CD8-positive, alpha-beta memory T cell (primary cell): ENCODE measurements at places on chromosomes 3 and 15.
A peak's percentile ranks its signal among the peaks of the same experiment; 100 is the strongest.

GRCh38 chr3:113600418-113601182 is 68.2 kb downstream of the SIDT1 start:
- no peak for DNase-seq

GRCh38 chr3:65252266-65252665 is 564.5 kb upstream of the ADAMTS9 start:
- DNase-seq = no peak

- DNase-seq = peak; percentile 0
These were observed 31.7 kb downstream of the PSTPIP1 start for GRCh38 chr15:77026501-77027110.

DNA sequence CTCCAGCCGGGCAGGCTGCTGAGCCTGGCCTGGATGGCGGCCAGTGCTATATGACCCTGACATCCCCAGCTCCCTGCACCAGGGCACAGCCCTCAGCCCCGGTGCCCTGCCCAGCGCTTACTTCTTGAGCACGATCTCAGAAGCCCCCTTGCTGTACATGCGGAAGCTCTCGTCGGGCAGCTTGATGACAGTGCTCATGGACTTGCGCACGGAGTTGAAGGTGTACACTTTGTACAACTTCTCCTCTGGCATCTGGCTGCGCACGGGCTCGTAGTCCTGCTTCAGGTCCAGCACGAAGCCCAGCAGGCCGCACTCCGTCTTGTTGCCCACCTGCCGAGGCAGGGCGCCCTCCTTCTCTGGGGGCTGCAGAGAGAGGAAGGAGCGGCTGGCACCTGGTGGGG is 38.8 kb upstream of the SEC13 start:
- DNase-seq = no peak

DNA sequence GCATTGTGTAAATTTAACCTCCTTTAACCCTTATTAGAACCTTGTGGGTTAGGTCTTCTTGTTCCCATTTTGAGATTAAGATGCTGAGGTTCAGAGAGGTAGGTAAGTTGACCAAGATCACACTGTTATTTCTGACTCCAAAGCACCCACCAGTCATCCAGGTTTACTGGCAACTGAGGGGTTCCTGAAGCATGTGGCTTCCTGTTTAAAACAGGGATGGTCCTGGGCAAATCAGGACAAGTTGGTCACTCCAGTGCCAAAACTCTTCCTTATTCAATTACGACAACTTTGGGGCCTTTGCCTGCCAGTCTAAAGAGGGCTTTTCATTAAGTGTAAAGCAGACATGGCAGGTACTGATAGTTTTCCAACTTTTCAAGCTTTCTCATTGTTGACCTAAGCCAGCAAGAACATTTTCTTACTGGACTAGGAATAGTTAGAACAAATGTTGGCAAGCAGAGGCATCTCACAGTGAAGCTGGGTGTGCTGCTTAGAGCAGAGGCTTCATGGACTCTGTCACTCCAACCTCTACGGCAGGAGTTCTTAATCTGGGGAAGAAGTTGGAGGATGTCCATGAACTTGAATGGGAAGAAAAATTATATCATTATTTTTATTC is 149.4 kb upstream of the ADAMTS9 start:
- DNase-seq = no peak

- no peak for DNase-seq
These were observed 95.6 kb upstream of the TJP1 start for GRCh38 chr15:29917600-29918597.

DNA sequence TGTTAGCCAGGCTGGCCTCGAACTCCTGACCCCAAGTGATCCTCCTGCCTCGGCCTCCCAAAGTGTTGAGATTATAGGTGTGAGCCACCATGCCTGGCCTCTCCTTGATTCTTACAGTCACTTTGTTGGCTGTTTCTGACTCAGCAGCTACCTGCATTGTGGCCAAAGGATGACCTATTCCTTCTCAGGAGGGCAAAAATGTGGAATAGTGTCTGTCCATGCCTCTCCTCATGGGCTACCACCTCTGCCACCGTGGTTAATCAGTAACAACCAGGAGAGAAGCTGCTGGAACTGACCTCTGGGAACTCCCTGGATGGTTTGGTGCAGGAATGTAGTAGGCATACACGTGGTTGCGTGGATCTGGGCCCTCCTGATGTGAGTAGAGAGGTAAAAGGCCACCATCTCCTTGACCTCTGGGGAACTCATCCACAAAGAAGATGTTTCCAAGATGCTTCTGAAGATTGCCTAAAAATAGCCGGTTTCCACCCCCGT is 63.3 kb downstream of the FLNB start:
- no peak for DNase-seq

GRCh38 chr15:69400850-69401249 is 13.3 kb upstream of the KIF23 start:
- no peak for DNase-seq

GRCh38 chr3:108598375-108598774 is 8.9 kb downstream of the DZIP3 start:
- DNase-seq = no peak

DNA sequence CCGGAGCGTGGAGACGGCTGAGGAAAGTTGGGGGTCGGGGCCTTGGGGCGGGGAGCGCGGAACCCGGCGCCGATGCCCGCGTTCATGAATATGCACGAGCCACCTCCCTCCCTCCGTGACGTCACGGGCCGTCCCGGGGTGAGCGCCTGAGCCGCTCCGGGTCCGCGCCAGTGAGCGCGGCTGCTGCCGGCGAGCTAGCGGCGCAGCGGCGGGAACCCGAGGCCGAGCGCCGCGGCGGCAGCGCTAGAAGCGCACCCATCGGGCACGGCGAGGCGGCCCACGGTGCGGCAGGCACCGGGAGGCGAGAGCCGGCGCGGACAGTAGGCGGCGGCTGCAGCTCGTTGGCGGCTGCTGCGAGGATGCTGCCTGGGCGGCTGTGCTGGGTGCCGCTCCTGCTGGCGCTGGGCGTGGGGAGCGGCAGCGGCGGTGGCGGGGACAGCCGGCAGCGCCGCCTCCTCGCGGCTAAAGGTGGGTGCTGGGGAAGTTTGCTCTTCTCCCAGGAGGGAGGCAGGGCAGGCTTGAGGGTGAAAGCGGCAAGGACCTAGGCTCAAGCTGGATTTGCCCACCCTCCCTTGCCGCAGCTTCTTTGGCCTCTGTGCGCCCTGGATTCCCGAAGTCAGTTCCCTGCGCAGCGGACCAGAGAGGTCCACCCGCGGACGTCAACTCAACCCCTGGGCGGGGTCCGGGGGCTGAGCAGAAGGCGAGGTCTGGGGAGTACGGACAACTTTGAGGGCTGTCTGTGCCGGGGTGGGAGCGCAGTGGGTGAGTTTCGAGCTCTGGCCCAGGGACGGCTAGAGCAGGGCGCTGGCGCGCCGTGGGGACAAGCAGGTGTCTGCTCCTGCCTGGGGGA is at the start of gene CLSTN2:
CLSTN2 (plus strand) TSS at position 170 of the 850 bp plus-strand sequence.
- no peak for DNase-seq

DNA sequence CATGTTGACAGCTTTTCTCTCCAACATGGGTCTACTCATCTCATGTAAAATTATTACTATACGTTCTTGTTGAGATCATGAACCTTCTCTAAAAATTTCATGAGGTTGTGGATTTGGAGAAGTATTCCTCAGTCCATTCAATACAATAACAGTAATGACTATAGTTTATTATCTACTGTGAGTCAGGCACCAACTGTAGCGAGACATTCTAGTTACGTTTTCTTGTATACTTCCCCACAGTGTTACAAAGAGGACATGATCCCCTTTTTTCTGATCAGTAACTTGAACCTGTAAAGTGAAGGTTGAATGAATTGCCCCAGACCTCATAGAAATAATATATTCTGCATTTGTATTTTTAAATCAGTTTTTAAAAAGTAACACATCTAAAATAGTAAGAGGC is 76.4 kb downstream of the AKAP13 start:
- DNase-seq = no peak

DNA sequence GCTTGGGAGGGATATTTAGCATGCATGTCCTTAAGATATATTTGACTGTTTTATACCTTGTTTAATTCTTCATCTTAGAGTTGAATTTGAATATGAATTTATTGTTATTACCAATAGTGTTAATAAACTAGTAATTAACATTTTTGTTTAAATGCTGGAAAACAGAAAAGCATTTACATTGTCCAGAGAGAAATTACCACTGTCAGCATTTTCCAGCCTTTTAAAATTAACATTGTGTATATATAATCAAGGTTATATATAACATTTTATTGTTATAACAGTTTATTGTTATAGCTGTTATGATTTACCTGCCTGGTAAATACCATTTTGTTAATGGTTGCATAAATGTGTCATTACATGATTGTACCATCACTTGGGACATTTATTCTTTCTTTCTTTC is 8.0 kb upstream of the P4HTM start:
- no peak for DNase-seq

DNA sequence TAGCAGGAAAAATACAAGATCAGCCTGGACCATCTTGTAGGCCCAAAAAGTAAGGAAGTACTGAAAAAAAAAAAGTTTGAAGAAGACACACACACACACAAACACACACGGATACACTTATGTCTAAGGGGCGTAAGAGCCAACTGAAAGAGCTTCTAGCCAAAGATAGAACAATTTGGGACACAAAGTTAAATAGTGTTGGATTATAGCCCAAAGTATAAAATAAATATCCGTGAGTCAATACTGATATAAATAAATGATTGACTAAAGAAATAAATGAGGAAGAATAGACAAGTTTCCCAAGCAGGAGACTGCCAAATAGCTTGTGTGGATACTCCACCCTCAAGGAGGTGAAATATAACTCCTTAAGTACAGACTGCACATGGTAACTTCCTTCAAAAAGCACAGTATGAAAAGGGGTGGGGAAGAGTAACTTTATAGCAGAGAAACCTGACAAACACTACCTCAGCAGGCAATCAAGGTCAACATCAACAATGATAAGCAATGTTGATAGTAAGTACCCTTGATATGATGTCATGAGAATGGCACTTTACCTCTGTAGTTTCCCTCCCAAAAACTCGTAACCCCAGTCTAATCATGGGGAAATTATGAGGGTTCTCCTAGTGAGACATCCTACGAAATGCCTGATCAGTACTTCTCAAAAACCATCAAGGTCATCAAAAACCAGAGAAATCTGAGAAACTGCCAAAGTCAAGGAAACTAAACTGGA is 187.3 kb upstream of the ATP11B start:
- DNase-seq = no peak

DNA sequence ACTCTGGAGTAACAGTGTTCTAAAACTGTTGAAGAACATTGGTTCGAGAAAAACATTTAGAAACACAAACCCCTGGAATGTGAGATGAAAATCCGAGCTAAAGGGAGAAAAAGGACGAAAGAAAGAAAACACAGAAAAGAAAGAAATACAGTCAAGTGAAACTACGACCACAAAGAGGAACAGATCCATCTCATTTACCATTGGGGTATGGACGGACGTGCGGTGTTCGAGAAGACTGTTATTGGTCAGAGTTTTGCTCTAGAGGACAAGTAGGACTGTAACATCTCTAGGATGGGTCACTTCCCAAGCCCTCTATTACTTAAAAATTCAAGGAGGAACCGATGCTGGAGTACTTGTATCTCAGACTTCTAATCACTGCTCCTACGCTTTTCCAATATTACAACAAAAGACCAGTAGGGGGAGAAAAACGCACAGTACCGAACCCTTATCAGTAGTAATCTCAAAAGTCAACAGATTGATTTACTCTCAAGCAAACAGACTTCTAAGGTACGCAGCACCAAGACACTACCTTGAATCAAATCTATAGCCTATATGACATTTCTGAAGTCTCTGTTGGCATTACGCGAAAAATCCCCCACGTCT is 1.1 kb upstream of the PIK3CA start:
- peak; percentile 1 for DNase-seq

GRCh38 chr3:18725668-18726407 is 300.7 kb upstream of the SATB1 start:
- DNase-seq = peak; percentile 70

DNA sequence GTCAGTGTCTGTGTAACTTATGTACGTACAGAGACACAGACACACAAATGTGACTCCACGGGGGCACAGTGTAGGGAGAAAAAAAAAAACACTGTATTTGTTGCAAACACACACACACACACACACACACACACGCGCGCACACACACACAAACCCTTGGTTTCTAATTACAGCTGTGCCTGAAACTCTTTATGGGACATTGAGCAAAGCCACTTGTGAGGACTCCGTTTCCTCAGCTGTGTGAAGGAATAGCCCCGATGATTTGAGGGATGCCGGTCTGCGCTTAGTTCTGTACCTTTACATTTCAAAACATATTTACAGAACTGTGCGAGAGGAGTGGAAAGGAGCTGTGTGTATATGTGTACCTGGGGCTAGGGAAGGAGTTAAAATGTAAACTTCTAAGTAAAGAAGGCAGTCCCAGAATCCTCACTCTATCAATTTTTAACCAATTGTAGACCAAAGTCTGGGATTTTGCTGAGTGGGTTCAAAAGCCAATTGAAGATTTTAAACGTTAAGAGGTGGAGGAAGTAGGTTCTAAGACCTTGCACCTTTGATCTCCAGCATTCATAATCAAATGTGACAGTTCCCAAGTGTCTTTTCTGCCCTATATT is 5.3 kb upstream of the BCL6 start:
- no peak for DNase-seq

DNA sequence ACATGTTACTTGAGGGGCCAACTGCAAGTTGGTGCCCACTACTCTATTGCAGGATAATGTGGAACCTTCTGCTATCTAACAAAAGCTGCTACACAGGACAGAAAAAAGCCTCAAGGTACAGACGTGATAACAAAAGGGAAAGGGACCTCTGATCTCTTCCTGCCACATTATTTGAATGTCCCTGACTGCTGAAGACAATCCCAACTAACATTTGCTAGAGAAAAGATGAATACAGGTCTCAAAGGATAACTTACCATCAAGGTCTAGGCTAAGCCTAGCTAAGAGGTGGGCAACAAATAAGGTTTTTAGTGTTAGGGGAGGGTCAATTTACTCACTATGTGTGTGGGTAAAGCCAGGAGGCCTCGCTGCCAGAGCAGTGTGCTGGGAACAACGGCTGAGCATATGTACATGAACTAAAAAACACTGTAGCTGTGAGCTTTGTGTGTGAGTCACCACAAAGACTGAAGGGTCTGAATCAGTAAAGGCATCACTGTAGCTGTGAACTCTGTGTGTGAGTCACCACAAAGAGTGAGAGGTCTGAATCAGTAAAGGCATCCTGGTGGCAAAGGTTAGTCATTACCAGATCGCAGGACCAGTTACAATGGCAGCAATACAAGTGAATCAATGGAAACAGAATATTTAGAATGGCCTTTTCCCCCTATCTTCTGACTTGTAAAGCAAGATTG is 111.7 kb downstream of the LMLN start:
- DNase-seq = peak; percentile 47

DNA sequence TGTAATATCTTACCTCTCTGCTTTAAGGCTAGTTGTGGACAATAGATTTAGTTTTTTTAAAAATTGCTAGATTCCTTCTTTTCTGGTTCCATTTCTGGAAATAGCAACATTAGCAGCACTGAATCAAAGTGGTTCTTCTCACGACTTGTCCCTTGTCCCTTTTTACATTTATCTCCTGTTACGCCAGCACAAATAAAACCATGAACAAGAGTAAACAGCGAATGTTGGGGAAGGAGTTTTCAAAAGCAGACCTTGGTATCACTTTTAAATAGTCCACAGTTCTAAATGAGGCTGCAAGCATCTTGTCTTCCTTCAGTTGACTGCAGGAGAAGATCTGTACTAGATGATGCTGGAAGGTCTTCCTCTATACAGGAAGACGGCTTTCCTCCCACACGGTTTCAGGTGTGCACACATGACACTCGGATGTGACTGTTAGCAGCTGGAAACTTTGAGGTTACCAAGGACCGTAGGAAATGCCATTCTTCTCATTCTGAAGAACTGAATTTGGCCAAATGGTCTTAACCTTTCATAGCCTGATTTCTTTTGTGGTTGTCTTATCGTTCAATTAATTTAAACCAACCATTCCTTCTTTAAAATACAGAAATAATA is 251.0 kb upstream of the ICE2 start:
- no peak for DNase-seq

- no peak for DNase-seq
These were observed 420.4 kb downstream of the ROBO2 start for GRCh38 chr3:77460326-77460725.
